ENCODE measurements at places on chromosomes 12 and 14.

DNA sequence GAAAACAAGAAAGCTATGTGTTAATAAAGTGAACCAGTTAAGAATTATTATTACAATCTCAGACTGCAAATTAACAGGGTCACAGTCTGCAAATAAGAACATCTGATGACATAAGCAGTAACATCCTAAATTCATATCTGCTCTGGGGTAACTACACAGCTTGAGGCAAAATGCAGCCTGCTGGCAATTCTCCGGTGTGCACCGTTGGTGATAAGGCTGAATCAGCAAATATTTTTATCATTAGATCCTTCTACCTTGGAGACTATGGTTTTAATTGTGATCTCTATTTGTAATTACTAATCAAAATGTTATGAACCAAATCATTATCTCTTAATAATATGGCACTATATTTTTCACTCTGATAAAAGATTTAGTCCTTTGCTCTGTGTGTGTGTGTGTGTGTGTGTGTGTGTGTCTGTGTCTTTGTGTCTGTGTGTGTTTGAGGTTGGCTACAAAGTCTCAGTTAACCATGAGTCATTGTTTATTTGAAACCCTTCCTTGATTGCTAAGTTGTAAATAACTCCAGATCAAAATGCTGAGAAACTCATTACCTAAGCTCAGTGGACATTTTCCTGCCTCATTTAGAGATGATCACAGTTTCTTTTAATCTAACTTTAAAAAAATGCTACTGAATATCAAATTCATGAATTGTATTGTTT, 442.6 kb downstream of the GXYLT1 start:
- DNase-seq = no peak

DNA sequence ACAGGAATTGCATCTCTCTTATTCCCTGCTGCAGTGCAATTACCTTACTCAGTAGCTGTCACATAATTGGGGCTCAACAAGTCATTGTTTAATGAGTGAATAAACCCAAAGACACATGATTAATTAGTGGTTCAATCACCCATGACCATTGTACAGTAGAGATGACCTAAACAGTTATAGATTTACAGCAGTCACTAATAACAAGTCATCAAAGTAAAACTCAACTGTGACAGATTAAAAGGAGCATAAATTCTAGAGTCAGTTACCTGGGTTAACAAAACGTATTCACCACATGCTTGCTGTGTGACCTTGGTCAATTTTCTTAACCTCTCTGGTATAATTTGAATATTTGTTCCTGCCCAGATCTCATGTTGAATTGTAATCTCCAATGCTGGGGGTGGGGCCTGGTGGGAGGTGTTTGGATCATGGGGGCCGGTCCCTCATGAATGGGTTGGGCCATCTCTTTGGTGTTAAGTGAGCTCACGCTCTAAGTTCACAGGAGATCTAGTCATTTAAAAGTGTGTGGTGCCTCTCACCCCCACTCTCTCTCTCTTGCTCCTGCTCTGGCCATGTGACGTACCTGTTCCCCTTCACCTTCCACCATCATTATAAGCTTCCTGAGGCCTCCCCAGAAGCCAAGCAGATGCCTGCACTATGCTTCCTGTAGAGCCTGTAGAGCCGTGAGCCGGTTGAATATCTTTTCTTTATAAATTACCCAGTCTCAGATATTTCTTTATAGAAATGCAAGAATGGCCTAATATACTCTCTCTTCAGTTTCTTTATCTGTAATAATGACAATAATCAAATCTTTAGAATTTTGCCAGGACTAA, 141.9 kb upstream of the PLEKHG7 start:
- DNase-seq = no peak

GRCh38 chr12:14554281-14555007, 13.2 kb downstream of the PLBD1 start:
- no peak for DNase-seq

DNA sequence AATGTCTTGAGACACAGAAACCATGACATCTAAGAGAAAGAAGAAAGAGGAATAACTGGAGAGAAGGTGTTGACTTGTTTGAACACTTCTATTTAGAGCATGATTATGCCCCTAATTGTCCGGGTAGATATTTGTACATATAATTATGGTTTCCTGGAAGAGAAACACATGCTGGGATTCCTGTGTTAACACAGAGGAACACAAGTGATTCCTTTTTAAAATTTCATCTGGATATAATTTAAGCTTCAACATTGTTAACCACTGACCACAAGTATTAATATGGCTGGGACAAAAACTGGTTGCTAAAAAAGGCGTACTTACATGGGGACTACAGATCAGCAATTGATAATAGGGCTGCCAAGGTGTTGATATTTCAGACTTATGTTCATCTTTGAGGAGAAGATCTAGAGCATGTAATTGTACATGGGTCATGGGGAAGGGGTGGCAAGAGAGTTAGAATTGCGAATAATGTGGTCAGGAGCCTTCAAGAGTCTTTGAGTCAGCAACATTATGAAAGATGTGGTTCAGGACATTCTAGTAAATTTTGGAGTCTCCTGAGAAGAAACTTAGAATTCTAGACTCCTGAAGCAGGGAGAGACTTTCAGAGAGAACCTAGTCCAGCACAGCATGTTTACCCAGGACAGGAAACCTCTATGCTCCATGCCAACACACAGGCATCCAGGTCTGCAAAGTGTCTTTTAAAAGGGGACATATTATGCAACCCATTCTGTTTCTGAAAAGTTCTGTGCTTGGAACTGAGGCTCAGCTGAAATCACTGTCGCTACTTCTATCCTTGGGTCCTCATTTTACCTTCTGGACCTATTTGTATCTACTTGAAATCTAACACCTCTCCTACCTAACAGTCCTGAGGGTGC, 56.5 kb downstream of the SLC38A1 start:
- no peak for DNase-seq

- peak; percentile 53 for DNase-seq
Measured at GRCh38 chr12:122888232-122888752, 7.6 kb downstream of the VPS37B start.

GRCh38 chr12:40144023-40144422, 38.1 kb upstream of the SLC2A13 start:
- DNase-seq = no peak

DNA sequence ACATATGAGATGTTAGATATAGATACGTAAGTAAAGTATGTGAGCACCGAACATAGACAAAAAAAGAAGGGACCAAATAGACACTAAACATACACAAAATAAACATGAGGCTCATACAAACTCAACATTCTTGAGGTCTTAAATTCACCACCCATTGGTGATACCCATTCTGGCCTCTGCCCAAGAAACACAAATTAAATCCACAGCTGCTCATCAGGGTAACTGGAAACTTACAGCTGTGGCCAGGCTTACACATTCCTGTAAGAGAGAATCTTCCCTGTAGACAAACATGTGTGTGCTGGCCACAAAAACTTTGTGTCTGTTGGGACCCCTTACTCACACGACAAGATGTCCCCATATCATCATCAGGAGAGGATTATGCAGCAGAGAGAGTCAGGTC, 22.4 kb downstream of the MAGOHB start:
- no peak for DNase-seq

Measured in NCI-H2227 treated with DMSO at 0.1 percent for 48 hours (cell line).